ENCODE measurements at places on chromosomes 5 and 9.

- no peak for DNase-seq
Measured at GRCh38 chr5:117357886-117358285, 783.3 kb upstream of the SEMA6A start.

DNA sequence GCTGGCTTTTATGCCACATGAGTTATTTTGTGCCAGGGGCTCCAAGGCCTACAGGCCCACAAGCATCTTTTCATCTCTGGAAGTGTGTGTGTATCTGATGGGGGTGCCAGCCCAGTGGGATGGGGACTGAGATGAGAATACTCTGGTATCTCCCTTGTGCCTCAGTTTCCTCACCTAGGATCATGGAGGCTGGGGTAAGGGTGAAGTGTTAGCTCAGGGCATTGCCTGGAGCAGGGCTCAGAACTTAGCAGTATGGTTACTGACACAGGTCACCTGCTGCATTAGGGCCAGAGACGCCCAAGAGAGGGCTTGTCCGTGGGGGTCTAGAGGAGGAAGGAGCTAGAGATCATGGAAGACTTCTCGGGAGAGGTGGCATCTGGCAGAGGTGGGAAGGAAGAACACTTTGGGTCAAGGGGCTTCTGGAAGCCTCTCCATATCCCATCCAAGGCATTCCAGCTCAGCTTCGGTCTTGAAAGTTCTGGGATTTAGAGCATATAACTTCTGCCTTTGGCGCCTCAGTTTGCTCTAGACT is 742 bp upstream of the WNK2 start:
- DNase-seq: no peak

GRCh38 chr9:68925175-68925574 is 88.7 kb downstream of the PRKACG start:
- DNase-seq: no peak

DNA sequence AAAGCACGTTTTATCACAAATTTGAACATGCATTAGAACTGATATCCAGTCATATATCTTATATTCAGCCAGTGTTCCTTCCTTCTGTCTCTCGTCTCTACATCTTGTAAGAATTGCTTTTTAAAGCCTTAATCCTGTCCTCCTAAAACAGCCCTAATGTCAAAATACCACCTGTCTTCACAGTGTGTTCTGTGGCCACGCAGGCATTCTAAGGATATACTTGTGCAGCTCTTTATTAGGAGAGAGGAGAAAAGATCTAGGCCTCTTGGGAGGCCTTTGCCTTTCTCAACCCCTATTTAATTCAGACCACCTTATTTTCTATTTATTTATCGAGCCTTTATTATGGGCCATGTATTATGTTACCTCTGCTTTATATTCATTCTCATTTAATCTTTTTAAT is 78.3 kb downstream of the MAN2A1 start:
- no peak for DNase-seq

- DNase-seq: no peak
Measured at GRCh38 chr5:136058039-136058971, 29.5 kb downstream of the TGFBI start.
